Keratinocyte (primary cell): ENCODE measurements at places on chromosomes 5 and 9. TPM values are rescaled to one million over a fixed set of nuclear protein-coding genes. Genes with fewer than 3 reads are reported as not detected.

DNA sequence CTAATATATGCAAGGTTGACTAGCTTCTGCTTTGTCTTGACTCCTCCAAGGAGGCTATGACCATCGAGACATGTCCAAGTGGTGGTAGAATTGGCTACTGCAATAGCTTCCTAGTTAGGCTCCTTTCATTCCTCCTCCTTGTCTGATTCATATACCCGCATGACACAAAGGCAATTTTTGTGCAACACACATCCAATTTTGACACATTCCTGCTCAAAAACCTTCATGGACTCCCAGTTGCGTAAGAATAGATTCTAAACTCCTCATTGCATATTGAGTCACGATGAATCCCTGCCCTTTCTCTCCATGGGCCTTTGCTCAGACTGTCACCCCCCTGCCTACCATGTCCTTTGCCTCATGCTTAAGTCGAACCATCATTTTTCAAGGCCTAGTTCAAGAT, 344.5 kb downstream of the ACTL7B start:
- no peak for DNase-seq

Gene SLC9A3
- polyA plus RNA-seq = 0.55 to 0.85 TPM (median 0.75 TPM) in 3 replicates

Gene LPCAT1
- 25.4 to 67.3 TPM (median 32.9 TPM) in 3 replicates for polyA plus RNA-seq

DNA sequence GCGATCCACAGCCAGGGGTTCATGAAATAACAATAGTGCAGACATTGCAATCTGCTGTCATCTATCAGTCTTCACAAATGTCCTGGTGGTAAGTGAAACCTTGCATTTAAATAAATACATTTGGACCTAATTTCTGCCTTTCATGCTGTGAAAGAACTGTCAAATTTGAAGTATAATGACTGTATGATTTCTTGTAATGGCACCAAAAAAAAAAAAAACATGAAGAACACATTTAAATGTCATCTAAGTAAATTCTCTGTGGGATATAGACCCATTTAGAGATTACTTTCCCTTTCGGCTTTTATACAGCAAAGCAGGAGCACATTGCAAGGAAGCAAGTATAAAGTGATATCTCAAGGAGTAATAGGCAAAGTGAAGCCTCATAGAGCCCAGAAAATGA, 431.5 kb upstream of the SGCD start:
- DNase-seq = no peak

GRCh38 chr5:35543408-35543807, 74.3 kb upstream of the SPEF2 start:
- DNase-seq = no peak
